ENCODE measurements at places on chromosomes 16 and 17.

DNA sequence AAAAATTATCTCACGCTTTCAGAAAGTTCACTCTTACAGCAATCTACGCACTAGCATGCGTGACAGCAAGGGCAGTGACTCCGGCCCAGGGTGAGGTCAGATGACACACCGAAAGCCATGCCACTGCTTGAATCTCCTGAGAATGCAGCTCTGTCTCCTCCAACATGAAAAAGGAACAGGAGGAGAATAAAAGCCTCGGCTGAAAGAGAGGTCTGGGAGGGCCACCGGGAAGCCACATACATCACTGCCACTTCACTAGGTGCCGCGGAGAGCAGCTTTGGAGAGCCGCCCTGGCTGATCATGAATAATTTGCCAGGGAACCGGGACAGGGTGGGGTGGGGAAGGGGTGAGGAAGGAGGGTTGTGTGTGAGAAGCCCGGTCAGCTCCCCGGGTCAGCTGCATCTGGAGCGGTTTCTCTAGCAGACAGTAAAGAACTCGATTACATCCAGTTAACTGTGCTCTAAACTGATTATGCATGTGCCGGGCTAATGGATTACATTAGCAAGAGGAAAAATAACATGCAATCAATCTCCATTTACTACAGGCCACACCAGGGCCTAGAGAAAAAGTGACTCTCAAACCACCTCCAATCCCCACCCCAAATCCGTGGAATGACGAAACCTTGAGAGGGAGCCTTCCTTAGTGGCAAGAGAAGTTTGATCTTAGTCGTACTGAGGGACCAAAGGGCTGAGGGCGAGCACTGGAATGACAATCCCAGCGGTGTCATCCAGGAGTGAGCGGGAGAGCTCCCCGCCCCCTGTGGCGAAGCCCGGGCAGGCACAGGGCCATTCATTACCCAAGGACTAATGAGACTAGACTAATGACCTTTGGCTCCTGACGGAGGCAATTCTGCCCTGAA lies 100.3 kb downstream of the ZFHX3 start:
- no peak for DNase-seq

- DNase-seq, result no peak
Observed at GRCh38 chr17:75981019-75981615, 2.1 kb downstream of the TEN1 start.

- DNase-seq, result no peak
Observed at GRCh38 chr17:9206741-9207332, 185.5 kb downstream of the NTN1 start.

DNA sequence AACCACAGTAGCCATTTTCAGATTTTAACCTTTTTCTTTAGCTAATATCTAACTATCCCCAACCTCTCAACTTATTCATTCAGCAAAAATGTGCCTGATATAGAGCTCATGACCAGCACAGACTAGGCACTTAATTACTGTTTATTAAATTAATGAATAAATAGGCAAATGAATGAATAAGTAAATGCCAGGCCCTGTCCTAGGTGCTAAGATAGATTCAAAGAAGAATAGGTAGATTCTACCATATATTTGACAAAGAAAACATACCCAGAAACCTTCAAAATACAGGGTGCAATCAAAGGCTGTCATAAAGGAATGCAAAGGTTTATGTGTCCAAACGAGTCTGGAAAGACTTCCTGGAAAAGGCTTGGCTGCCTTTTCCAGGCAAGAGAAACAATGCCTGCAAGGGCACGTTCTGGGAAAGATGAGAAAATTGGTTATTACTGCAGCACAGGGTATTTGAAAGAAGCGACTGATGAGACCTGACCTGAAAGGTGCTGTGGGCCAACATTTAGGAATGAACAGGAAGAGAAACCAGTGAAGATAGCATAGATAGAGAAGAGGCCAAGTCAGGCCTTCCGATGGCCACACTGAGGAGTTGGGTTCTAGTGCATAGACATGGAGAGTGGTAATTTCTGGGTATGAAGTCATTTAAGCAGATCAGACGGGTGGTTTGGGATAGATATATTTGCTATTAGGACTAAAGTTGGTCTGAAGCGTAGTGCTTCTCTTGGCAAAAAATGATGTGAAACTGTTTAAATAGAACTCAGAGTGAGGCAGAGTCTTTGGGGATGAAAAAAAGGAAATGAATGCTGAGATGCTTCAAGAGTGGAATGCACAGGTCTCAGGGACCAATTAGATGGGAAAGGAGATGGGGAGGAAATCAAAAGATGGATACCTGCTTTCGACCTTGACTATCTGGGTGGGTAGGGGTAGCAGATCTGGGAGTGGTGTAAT lies 11.4 kb upstream of the CCL2 start:
- no peak for DNase-seq

DNA sequence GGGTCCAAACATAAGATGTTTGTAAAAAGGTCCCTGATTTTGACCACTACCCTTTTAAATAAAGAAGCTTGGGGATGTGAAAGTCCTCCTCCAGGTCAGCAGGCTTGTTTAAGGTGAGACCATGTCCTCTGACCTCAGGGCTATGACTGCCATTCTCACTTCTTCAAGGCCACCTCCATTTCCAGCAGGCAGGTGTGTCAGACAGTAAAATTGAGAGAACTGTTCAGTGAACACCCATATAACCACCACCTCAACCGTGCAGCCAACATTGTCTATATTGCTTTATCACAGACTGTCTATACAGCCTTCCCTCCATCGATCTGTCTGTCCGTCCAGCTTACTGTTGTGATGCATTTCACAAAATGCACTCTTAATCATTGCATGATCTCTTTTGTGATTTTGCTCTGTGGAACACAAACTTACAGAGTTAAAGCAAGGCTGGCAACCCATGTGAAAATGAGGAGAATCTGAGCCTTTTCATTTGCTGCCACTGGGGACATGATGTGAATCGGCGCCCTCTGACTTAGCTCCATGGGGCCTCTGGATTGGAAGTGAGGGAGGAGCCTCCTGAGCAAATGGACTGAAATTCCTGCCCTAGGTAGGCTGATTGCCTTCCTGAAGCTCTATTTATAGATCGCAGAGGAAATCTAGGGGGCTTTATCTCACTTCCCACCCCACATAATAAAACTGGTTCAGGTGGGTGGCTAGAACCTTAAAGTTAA lies 53.8 kb downstream of the ZNRF1 start:
- no peak for DNase-seq

- no peak for DNase-seq
Observed at GRCh38 chr16:48820379-48820778, 210.4 kb upstream of the N4BP1 start.

DNA sequence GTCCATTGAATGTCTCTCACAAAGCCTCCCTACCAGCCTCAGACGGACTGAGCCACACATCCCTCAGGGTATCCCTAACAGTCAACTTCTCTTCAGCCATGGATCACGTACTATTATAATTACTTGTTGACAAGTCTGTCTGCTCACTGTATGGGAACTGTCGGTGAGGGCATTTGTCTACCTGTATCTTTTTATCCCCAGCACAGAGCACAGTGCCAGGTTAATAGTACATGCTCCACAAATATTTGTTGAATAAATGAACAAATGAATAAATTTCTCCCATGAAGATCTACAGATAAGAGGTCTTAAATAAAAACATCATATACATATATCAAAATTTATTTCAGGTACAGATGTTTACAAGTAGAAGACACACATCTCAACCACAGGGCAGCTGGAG lies 414.0 kb downstream of the SOX9 start:
- no peak for DNase-seq

GRCh38 chr17:49337884-49338283 lies 24.2 kb downstream of the ZNF652 start:
- DNase-seq, result no peak

DNA sequence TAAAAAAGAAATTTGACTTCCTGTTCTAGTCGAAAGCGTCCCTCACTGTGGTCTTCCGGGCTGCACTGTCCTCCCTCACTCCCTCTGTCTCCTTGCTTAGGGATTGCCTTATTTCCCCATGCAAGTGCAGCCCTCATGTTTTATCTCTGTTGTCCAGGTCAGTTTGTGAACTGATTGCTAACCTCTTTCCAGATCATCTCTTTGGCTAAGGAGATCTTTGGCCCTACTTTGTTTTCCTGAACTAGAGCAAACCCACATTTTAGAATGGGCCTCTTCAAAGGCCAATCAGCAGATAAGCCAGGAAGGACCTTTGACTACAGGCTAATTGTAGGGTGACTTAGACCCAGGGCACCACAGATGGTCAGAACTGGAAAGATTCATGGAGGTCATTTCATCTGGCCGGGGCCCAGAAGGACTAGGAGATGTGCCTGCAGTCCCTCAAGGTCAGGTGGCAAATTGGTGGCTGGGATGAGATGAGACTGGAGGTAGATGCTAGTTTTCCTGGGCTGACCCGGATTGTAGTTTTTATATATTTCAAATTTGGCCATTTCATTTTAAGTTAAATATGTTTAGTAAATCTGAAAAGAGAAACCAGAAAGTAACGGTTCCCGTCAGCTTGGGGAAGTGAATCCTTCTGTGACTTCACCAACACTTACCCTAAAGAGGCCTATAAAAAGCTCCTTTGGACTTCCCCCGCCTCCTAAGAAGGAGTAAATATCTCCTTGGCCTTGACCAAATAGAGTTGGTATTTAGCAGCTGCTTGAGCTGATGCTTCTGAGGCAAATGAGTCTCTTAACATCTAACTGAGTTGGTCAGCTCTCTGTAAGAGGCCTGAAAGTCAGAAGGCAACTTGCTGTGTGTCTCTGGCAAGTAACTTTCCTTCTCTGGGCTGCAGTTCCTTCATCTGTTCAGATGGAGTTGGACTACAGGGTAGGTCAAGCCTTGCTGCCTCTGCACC lies 6.2 kb upstream of the SLC25A19 start:
- DNase-seq, result no peak
